ENCODE measurements at places on chromosomes 1 and 21.

DNA sequence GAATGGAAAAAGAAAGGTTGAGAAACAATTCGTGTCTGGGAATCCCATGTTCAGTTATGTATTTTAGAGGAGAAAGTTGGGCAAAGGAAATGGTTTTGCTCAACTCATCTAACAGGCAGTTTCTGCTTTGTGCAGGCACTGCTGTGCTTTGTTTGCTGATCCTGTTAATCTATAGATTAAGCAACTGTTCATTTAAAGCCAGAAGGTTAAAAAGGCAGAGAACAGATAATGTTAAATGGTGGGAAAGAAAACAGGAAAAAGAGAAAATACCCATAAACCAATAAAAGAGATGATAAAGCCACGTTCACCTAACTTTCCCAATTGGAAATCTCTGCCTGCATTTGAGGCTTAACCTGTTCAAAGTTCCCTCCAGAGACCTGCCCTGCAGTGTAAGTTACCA is 70.0 kb downstream of the APP start:
- no peak for DNase-seq

DNA sequence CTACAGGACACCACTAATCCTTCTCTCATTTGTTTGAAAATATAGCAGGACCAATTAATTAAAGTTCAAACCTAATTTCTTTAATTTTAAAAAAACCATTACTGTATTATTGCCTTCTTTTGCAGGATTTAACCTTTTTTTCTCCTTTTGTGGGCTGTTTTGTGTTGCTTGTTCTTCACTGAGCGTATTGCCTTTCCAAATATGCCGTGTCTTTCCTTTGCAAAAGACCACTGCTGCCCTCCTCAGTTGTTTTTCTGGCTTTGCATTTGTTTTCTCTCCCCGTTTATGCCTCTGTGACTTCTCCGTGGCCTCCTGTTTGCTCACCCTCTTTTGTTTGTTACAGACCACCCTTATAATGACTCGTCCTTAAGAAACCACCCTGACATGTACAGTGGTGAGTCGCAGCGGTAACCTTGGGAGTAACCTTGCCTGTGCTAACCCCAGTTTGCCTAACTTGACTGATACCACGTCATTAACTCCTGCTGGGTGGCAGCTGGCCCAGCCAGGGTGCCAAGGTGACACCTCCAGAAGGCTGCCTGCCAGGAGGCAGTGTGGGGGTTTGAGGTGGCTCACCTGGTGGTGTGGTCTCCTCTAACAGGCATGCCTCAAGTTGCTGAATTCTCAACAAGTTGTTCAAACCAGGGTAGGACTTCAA is 81.1 kb upstream of the CNTN2 start:
- no peak for DNase-seq

GRCh38 chr1:22536506-22536905 is 26.8 kb upstream of the EPHA8 start:
- DNase-seq = no peak

DNA sequence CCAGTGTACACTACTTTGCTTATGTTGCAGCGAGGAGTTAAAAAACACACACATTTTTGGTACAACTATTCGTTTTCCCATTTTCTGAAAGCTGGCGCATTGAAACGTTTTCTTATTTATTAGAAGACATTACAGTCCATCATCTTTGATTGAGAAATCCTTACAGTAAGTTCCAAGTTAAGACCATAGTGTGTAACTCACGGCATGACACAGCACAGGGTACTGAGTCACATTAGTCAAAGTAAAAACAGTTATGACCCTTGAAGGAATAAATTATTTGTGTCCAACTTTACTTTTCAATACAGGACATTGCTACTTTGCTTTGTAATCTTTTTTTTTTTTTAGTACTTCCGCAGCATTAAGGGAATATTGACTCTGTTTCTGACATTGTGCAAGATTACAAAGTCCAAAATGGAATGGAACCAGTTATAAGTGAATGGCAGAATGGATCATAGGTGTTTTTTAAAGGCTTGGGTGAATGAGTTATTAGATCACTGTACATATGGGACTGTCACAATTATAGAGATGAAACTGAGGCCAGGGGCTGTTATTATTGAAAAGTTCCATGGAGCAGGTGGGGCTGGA is 11.7 kb downstream of the PTGFRN start:
- no peak for DNase-seq

DNA sequence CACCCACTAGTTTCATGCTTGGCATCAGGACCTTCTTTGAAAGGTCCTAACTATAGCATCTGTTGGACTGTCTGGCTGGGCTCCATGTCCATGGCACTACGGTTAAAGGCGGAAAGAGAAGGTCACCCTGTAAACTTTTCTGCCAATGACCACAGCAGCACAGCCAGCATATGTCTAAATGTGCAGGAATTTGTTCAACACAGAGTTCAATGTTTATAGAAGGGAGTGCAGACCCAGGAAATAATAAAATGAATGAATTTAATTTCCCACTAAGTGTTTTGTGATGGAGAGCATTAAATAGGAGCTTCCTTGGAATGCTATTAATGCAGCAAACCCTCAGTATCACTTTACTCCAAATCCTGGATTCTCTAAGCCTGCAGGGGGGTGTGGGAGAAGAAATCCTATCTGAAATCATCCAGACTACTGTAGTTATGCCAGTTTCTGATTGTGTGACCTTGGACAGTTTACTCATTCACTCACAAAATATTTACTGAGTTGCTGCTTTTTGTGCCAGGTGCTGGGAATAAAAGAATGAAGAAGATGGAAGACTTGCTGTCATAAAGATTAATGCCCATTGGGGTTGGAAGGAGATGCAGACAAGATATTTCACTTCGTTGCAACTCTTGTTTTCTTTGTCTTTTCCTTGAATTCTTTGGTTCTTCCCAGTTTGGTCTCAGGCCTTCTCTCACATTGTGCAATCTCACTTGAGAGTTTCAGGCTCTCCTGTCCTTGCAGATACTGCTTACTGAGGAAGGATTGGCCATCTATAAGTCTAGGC is 195.0 kb downstream of the ROR1 start:
- peak; percentile 51 for DNase-seq

- no peak for DNase-seq
Measured at GRCh38 chr1:11626551-11626950, 27.7 kb downstream of the FBXO2 start.

DNA sequence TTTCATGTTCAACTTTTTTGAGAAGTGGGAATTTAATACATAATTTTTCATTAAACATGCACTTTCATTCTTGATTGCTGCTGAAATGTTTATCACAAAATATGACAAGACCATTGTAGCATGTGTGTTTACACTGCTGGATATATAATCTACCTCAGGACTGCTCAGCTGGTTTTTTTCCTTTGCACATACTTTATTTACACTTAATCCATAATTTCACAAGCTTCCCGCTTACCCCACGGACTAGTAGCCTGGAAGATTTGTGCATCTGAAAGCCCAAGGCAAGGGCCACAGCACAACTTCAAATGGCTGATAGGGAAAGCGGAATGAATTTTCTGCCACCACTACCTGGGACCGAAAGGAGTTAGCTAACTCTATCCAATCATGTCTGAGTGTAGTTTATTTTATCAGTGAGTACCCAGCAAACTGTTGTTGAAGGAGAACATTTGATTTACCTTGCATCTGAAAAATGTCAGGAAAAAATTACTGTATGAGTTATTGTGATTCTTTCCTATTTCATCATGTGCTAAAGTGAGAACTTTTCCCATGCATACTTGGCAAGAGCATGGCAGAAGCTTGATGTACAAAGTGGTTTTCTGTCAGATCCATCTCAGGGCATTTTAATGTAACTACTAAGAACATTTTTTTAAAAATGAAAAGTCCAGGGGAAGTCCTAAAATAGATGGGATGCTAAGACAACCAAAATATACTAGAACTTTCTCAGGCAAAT is 558.2 kb upstream of the USP24 start:
- DNase-seq = no peak

- no peak for DNase-seq
Measured at GRCh38 chr1:24963099-24963872, 33.2 kb upstream of the RUNX3 start.
